Right ventricle myocardium inferior (tissue), 1 donor: ENCODE measurements at places on chromosomes 11 and 22.

- DNase-seq = no peak
These were observed 17.3 kb upstream of the SYT8 start for GRCh38 chr11:1817511-1817910.

GRCh38 chr11:57399221-57399620 is 8.8 kb upstream of the PRG2 start:
- no peak for DNase-seq

DNA sequence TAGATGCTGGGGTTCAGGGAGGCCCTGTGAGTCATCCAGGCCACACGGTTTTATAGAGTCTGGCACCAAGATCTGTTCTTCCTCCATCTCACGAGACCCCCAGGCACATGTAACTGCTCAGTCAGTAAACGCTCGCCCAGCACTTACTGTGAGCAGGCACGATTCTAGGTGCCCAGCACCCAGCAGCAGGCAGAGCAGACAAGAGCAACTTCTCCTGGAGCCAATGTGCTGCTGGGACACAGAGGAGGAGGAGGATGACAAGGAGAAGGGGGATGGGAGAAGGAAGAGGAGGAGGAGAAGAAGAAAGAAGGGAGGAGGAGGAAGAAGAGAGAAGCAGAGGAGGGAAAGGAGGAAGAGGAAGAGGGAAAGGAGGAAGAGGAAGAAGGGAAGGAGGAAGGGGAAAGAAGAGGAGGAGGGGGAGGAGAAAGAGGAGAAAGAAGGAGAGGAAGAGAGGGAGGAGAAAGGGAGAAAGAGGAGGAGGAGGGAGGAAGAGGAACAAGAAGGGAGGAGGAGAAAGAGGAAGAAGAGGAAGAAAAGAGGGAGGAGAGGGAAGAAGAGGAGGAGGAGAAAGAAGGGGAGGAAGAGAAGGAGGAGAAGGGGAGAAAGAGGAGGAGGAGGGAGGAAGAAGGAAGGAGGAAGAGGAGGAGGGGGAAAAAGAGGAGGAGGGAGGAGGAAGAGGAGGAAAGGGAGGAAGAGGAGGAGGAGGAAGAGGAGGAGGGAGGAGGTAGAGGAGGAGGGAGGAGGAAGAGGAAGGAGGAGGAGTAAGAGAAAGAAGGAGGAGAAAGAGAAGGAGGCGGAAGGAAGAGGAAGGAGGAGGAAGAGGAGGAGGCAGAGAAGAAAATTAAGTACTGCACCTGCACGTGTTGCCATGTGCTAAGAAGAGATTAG is 77.6 kb upstream of the RTL6 start:
- no peak for DNase-seq

DNA sequence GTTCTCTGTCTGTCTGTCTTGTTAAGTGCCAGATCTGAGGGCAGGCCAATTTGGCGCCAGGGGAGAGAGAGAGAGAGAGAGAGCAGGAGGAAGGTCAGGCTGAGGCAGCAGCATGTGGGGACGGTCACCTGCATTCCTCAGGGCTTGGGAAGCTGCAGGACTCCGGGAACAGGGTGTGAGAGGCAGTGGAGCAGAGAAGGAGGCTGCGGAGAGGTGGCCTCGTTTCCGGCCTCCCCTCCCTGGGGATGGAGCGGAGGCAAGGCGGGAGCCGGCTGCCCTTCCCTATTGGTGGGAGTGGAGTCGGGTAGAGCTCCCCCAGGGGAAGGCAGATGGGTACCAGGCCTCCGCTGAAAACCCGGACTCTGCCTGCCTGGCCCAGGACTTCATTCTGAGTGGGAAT is 9.7 kb downstream of the CLMP start:
- no peak for DNase-seq

GRCh38 chr11:74694136-74694930 is 36.9 kb downstream of the CHRDL2 start:
- no peak for DNase-seq

- no peak for DNase-seq
These were observed 4.8 kb downstream of the VPS26B start for GRCh38 chr11:134229126-134229790.

GRCh38 chr22:50131894-50132293 is 38.6 kb upstream of the PANX2 start:
- DNase-seq = no peak

GRCh38 chr11:47453365-47453764 is 4.4 kb upstream of the RAPSN start:
- no peak for DNase-seq

DNA sequence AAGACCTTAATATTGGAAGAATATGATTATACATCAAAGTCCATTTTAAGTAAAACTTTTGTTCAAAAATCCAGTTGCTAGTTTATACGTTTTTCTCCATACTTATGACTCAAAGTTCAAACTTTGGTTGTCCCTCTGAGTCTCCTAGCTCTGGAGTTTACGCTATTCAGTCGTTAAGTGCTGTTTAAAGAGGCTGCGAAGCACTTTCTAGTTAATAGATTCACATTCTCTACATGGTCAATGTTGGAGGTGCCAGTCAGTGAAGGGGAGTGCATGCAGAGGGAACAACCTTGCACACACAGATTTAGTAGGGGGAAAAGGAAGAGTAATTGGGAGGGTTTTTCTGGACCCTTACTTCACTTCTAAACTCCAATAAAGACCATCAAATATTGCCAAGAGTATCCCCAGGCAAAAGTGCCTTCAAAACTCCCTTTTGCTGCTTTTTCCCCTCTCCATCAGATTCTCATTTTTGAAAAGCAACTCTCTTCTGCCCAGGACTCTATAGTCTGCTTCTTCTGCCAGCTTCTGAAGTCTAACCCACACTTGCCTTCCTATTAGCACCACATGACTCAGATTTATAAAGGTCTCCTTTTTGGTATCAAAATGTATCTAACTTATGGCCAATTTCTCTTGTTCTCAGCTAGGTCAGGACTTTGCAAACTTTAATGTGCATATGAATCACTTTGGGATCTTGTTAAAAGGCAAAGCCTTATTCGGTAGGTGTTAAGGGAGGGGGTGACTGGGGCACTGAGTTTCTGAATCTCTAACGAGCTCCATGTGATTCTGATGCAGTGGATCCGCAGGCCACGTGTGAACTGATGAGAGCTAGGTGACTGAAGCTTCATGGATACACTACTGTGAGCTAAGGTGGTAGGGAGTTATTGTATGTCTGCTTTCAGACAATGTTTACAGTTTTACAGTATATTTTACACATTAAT is 96.2 kb upstream of the MTMR2 start:
- no peak for DNase-seq

DNA sequence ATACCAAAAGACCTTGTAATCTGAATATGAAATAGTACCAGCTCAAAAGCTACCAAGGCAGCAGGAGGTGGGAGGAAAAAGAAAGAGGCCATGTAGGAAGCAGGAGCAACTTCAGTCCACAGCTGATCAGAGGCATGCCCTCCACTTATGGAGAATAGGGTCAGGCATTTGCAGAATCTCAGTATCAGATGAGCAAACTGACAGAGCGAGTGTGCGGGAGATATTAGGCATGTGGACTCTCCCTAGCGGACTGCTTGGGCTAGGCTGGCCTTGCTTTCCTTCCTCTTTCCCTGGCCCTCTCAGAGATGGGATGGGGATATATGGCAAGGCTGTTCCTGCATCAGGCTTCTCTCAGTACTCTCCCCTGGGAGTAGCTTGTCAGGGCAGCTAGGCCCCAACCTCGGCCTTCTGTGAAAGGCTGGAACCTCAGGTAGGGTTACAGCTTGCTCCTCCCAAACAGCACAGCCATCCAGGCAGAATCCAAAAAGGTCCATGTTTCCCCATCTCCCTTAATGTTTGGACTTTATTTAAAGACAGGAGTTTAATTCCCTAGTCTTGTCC is 37.0 kb downstream of the ETS1 start:
- DNase-seq = no peak

- DNase-seq = no peak
These were observed 9.4 kb upstream of the PATL1 start for GRCh38 chr11:59678118-59678812.

DNA sequence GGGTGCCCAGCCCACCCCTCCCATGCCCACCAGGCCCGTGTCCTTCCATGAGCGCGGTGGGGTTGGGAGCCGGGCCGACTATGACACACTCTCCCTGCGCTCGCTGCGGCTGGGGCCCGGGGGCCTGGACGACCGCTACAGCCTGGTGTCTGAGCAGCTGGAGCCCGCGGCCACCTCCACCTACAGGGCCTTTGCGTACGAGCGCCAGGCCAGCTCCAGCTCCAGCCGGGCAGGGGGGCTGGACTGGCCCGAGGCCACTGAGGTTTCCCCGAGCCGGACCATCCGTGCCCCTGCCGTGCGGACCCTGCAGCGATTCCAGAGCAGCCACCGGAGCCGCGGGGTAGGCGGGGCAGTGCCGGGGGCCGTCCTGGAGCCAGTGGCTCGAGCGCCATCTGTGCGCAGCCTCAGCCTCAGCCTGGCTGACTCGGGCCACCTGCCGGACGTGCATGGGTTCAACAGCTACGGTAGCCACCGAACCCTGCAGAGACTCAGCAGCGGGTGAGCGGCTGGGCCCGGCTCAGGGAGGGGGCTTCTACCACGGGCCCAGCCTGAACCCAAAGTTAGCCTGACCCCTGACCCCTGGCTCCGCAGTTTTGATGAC is 3.0 kb downstream of the PKP3 start:
- peak; percentile 74 for DNase-seq

DNA sequence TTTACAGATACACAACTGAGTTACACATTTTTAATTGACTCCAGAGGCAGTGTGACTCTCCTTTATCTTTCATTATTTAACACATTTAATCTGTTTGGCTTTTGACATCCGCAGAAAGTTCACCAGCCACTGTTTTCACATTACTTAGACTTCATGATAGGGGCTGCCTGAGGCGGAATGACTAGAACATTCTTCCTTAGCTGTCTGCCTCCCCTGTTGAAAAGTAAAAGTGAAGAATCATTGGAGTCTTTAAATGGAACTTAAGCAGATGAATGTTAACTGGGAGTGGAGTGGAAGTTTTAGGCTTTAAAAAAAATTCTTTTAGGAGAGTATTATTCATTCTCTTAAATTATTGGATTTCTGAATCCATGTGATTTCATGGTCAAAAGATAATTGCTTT is 229.2 kb upstream of the MTNR1B start:
- DNase-seq = no peak

DNA sequence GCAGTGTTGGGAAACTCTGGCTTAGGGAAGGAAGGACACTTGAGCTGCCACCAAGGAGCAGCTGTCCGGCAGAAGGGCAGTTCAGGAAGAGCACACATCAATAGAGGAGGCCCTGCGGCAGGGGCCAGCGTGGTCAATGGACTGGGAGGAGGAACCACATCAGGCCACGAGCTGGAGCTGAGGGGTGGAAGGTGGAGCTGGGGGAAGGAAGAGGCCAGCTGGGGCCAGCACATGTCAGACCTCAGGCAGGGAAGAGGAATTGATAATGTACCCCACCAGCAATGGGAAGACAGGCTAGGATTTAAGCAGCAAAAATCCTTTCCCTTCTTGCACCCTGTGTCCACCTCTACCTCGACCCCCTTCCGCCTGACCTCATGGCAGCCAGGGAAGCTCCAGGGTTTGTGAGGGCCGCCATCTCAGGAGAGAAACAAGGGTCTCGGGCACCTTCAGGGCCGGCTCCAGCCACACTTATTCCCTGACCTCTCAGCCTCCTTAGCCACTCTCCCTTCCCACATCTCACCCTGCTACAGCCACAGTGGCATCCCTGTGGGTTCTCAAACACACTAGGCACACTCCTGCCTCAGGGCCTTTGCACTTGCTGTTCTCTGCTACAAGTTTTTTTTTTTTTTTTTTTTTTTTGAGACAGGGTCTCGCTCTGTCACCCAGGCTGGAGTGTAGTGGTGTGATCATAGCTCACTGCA is 157.8 kb upstream of the GRK3 start:
- peak; percentile 79 for DNase-seq

GRCh38 chr22:40007853-40008710 is 13.3 kb downstream of the FAM83F start:
- DNase-seq = peak; percentile 43

GRCh38 chr11:48041877-48042695 is 61.7 kb downstream of the PTPRJ start:
- no peak for DNase-seq

DNA sequence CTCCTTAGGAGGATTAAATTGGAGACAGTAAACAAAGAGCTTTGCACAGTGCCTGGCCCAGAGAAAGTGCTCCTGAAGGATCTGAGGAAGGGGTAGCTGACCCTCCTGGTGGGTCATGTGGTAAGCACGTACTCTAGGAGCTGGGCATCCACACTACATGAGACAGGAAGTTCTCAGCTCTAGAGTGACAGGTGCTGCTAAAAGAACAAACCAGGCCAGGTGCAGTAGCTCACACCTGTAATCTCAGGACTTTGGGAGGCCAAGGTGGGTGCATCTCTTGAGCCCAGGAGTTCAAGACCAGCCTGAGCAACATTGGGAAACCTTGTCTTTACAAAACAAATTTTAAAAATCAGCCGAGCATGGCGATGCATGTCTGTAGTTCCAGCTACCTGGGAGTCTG is 13.1 kb downstream of the SLC43A1 start:
- no peak for DNase-seq

GRCh38 chr22:20792221-20792965 is 18.5 kb downstream of the SERPIND1 start:
- no peak for DNase-seq

- DNase-seq = no peak
These were observed 2.0 kb downstream of the KCNJ11 start for GRCh38 chr11:17386331-17387084.

GRCh38 chr22:20999350-21000206 is 2.3 kb downstream of the THAP7 start:
- DNase-seq = no peak

GRCh38 chr11:33530815-33531214 is 169.8 kb downstream of the C11orf91 start:
- DNase-seq = no peak

DNA sequence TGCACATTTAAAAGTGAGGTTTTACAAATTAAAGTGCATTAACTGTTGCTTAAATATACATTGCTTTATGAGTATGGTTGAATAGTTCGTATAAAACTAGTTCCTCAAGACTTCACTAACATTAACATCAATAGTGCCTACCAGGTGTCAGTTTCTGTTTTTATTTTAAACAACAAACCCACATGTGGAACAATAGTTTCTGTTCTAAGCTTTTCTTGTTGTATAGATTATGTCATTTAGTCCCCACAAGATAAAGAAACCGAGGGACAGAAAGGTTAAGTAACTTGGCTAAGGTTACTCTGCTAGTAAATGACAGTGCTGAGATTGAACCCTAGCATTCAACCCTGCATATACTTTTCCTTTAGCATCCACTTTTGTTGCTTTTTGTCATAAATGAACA is 41.4 kb upstream of the ST14 start:
- no peak for DNase-seq

- DNase-seq = no peak
These were observed 1131.0 kb downstream of the DLG2 start for GRCh38 chr11:84496122-84496521.

GRCh38 chr11:77147668-77148321 is 19.7 kb downstream of the MYO7A start:
- DNase-seq = no peak

- no peak for DNase-seq
These were observed 14.5 kb downstream of the CTNND1 start for GRCh38 chr11:57776031-57776521.

GRCh38 chr11:71284525-71285092 is 32.2 kb upstream of the SHANK2 start:
- DNase-seq = no peak

GRCh38 chr11:87368858-87369480 is 331.2 kb downstream of the TMEM135 start:
- DNase-seq = no peak
